Stomach (tissue), 19 donors: ENCODE measurements at places on chromosomes 5 and 9. TPM values are rescaled to one million over a fixed set of nuclear protein-coding genes. Genes with fewer than 3 reads are reported as not detected.
A peak's percentile ranks its signal among the peaks of the same experiment; 100 is the strongest.

DNA sequence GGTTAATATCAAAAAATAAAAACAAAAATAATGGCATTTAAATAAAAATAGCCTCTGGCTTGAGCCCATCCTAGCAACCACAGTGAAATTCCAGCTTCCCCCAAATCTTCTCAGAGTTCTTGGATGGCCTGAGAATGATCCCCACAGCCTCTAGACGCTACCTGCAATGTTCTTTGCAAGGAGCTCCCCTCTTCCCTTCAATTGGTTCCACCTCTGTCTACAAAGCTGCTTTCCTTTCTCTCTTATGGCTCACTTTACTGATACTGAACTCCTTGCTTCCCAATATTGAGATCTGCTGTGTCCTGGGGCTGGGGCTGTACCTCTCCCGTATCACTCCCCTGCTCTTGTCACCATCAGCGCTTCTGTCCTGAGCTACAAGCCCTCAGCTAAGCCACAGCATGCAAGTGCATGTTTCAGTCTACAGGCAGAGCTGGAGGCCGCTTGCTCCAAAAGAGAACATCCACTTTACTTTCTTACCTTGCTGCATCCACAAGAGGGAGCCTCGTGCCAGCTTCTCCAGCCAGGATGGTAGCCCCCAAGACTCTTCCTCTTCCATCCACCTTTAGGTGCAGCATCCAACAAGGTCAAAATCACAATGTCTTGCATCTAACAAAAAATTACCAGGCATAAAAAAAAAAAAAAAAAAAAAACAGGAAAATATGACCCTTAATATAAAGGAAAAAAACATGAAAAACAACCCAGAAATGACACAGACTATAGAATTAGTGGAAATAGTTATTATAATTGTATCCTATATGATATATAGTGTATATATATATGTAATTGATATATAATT is 57.4 kb upstream of the PRSS3 start:
- DNase-seq = peak; percentile 44
- H3K36me3 ChIP-seq = no peaks in the 10 kb centered on the region
- H3K4me3 ChIP-seq = no peak overlapping the region
- H3K27ac ChIP-seq = no peak overlapping the region

Gene SHOC1
- total RNA-seq = not detected

GRCh38 chr9:120507936-120508510 is 71.9 kb downstream of the CDK5RAP2 start:
- no peak overlapping the region for H3K27ac ChIP-seq
- H3K4me1 ChIP-seq = no peaks in the 10 kb centered on the region
- peaks cover 75% of the 10 kb centered on the region for H3K36me3 ChIP-seq
- no peak overlapping the region for H3K4me3 ChIP-seq
- no peak for DNase-seq

GRCh38 chr9:106019039-106019680 is 324.8 kb downstream of the TMEM38B start:
- H3K4me1 ChIP-seq = no peaks in the 10 kb centered on the region
- H3K4me3 ChIP-seq = no peak overlapping the region
- no peak overlapping the region for H3K27ac ChIP-seq
- no peaks in the 10 kb centered on the region for H3K27me3 ChIP-seq
- no peaks in the 10 kb centered on the region for H3K36me3 ChIP-seq

DNA sequence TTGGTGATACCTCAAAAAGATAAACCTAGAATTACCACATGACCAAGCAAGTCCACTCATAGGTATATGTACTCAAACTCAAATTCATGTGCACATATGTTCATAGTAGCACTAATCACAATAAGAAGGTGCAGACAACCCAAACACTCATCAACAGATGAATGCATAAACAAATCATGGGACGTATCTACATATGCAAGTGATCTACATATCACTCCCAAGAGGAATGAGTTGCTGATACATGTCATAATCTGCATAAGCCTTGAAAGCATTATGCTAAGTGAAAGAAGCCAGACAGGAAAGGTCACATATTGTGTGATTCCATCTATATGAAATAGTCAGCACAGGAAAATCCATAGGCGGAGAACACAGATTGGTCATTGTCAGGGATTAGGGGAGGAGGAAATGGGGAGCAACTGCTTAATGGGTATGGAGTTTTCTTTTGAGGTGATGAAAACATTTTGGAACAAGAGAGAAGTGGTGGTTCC is 10.6 kb upstream of the GPX8 start:
- no peak overlapping the region for H3K27ac ChIP-seq
- no peaks in the 10 kb centered on the region for H3K27me3 ChIP-seq
- H3K4me1 ChIP-seq = peaks cover 6% of the 10 kb centered on the region
- no peak for DNase-seq
- H3K4me3 ChIP-seq = no peak overlapping the region

- no peaks in the 10 kb centered on the region for H3K4me1 ChIP-seq
- H3K4me3 ChIP-seq = no peak overlapping the region
- no peak overlapping the region for H3K27ac ChIP-seq
- peaks cover 74% of the 10 kb centered on the region for H3K36me3 ChIP-seq
- DNase-seq = no peak
These were observed 8.9 kb downstream of the SRP19 start for GRCh38 chr5:112869948-112870347.

GRCh38 chr9:27888661-27889295 is 315.5 kb upstream of the C9orf72 start:
- H3K27ac ChIP-seq = no peak overlapping the region
- no peaks in the 10 kb centered on the region for H3K27me3 ChIP-seq
- no peaks in the 10 kb centered on the region for H3K4me1 ChIP-seq

- peaks cover 7% of the 10 kb centered on the region for H3K27me3 ChIP-seq
- H3K4me3 ChIP-seq = peak overlapping the region; percentile 66
These were observed 789 bp downstream of the COL27A1 start for GRCh38 chr9:114155995-114156656.

Gene ANKRD31
- 1.1 TPM for total RNA-seq

DNA sequence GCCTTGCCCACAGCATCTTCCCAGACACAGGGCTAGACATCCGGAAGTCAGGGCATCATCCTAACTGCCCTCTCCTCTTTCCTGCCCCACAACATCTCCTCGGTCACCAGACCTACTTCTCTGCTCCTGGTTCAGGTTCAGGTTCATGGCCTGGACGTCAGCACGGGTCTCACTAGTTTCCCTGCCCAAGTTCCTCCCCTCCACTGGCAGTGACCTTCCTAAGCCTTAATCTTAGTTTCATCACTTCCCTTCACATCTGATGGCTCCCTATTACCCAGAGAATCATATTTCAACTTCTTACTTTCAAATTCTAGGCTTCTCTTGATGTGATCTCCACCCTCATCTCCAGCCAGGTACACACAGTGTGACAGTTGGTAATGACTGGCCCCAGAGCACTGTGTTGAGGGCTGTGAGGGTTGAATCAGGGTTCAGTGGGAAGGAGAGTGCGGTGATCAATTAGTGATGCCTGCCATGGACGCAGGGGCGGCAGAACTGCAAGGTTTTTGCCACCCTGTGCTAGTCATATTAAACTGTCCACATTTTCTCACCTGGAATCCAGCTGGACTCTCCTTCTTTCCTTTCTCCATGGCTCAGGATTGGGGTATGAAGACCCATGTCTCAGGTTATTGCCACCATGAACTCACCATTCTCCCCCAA is 34.3 kb upstream of the CRB2 start:
- H3K27ac ChIP-seq = no peak overlapping the region
- peaks cover 41% of the 10 kb centered on the region for H3K4me1 ChIP-seq
- H3K4me3 ChIP-seq = no peak overlapping the region
- DNase-seq = no peak
- no peaks in the 10 kb centered on the region for H3K27me3 ChIP-seq

- DNase-seq = no peak
- no peaks in the 10 kb centered on the region for H3K36me3 ChIP-seq
- no peaks in the 10 kb centered on the region for H3K27me3 ChIP-seq
- no peaks in the 10 kb centered on the region for H3K4me1 ChIP-seq
These were observed 189.6 kb upstream of the SEMA6A start for GRCh38 chr5:116763987-116764866.

- no peak overlapping the region for H3K27ac ChIP-seq
- no peak for DNase-seq
- H3K36me3 ChIP-seq = no peaks in the 10 kb centered on the region
- H3K4me1 ChIP-seq = no peaks in the 10 kb centered on the region
- no peak overlapping the region for H3K4me3 ChIP-seq
- no peaks in the 10 kb centered on the region for H3K27me3 ChIP-seq
These were observed 101.6 kb upstream of the FSD1L start for GRCh38 chr9:105346273-105346672.

- peaks cover 72% of the 10 kb centered on the region for H3K4me1 ChIP-seq
- H3K27me3 ChIP-seq = no peaks in the 10 kb centered on the region
- no peak overlapping the region for H3K4me3 ChIP-seq
- H3K36me3 ChIP-seq = no peaks in the 10 kb centered on the region
- no peak overlapping the region for H3K27ac ChIP-seq
- no peak for DNase-seq
These were observed 16.7 kb downstream of the TJP2 start for GRCh38 chr9:69190863-69191181.

Gene SPINK13
- total RNA-seq = not detected

- no peaks in the 10 kb centered on the region for H3K36me3 ChIP-seq
- no peaks in the 10 kb centered on the region for H3K4me1 ChIP-seq
- H3K27ac ChIP-seq = no peak overlapping the region
These were observed 592 bp downstream of the ANKRD55 start for GRCh38 chr5:56232538-56232937.

Gene SCGB3A2
- total RNA-seq = not detected

DNA sequence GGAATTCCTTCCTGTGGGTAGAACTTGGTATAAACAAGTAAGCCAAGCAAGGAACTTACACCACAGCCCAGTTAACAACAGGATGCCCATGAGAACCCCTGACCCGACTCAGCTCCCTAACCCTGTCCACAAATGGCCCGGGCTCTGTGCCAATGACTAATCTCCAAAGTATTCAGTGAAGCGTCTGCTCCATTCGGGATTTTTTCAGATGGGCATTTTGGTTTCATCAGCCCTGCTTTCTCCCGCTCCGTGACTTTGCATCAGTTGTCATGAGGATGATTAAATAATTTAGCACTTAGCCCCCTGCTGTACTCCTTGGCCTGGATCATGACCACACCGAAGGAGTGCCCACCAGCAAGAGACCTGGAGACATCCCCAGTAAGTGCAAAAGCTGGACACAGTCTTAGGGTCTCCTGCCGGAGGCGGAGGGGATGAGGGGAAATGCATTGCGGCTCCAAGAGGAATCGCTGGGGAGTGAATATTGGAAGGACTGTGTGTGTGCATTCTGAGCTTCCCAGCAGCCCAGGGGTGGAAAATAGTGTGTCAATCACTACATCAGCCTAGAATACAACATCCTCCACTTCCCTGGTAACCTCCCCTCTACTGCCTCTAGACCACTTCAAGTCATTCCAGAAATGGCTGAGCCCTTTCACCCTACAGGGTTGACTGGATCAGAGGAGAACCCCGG is 41.4 kb upstream of the DNAH5 start:
- no peak overlapping the region for H3K27ac ChIP-seq
- no peak for DNase-seq
- no peak overlapping the region for H3K4me3 ChIP-seq
- no peaks in the 10 kb centered on the region for H3K4me1 ChIP-seq
- no peaks in the 10 kb centered on the region for H3K27me3 ChIP-seq
- no peaks in the 10 kb centered on the region for H3K36me3 ChIP-seq

DNA sequence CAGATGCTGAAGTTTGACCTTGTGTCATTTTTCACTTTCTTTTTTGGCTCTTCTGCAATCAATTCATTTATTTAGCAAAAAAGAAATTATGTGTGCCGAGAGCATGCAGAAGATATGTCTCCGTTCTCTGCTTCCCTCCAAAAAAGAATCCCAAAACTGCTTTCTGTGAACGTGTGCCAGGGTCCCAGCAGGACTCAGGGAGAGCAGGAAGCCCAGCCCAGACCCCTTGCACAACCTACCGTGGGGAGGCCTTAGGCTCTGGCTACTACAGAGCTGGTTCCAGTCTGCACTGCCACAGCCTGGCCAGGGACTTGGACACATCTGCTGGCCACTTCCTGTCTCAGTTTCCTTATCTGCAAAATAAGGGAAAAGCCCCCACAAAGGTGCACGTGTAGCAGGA is 2.4 kb downstream of the FGFR4 start:
- no peak for DNase-seq
- peaks cover 28% of the 10 kb centered on the region for H3K36me3 ChIP-seq
- no peak overlapping the region for H3K4me3 ChIP-seq
- H3K27me3 ChIP-seq = no peaks in the 10 kb centered on the region
- H3K27ac ChIP-seq = peak overlapping the region; percentile 56
- H3K4me1 ChIP-seq = peaks cover 38% of the 10 kb centered on the region

GRCh38 chr9:134420281-134420845 is 94.1 kb downstream of the RXRA start:
- no peak overlapping the region for H3K4me3 ChIP-seq
- peaks cover 87% of the 10 kb centered on the region for H3K36me3 ChIP-seq
- H3K4me1 ChIP-seq = peaks cover 78% of the 10 kb centered on the region
- H3K27ac ChIP-seq = no peak overlapping the region
- no peaks in the 10 kb centered on the region for H3K27me3 ChIP-seq

Gene ERP44
- total RNA-seq = 10.7 TPM

Gene HMGCS1
- total RNA-seq = 58.5 TPM

DNA sequence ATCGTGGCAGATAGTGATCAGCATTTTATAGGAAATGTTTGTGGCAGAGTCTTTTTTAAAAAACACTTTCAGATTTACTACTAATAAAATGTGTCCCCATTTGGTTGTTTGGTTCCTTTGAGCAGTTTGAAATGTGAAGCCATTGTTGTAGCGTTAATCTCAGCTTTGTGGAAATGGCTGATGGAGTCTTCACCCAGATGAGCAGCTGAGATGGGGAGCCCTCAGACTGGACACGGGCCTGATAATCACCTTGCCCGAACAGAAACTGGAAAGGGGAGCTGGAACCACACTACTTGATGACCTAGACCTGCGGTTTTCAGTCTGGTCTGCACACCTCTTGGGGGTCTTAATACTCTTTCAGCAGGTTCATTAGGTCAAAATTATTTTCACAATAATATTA is 20.6 kb upstream of the ANP32B start:
- H3K27ac ChIP-seq = no peak overlapping the region
- H3K4me3 ChIP-seq = no peak overlapping the region
- no peak for DNase-seq
- H3K36me3 ChIP-seq = no peaks in the 10 kb centered on the region
- H3K4me1 ChIP-seq = no peaks in the 10 kb centered on the region

Gene STK32A
- total RNA-seq = 29.7 TPM

- H3K36me3 ChIP-seq = no peaks in the 10 kb centered on the region
- peaks cover 38% of the 10 kb centered on the region for H3K4me1 ChIP-seq
- H3K4me3 ChIP-seq = peak overlapping the region; percentile 89
- peak overlapping the region; percentile 99 for H3K27ac ChIP-seq
These were observed 3.2 kb downstream of the ELL2 start for GRCh38 chr5:95958310-95959014.

DNA sequence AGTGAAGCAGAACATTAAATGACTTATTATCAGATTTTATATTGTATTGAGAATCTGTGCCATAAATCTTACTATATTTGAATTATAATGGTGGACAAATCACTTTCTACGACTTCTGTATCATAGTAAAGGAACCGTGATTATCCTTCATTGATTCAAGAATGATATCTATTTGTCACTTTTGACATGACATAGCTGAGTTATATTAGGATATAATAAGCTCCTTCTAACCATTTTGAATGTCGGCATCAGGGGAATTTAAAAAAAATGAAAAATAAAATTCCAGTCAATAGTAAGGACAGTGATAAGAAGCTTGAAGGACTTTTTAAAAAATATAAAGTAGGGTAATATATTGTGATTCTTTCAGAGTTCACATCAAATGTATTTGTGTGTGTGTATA is 338.9 kb upstream of the ACO1 start:
- H3K4me1 ChIP-seq = no peaks in the 10 kb centered on the region
- H3K27me3 ChIP-seq = no peaks in the 10 kb centered on the region
- no peak for DNase-seq
- no peak overlapping the region for H3K4me3 ChIP-seq

Gene GABRB2
- not detected for total RNA-seq
